ENCODE measurements at places on chromosomes 4 and X. TPM values are rescaled to one million over a fixed set of nuclear protein-coding genes. Genes with fewer than 3 reads are reported as not detected.
A peak's percentile ranks its signal among the peaks of the same experiment; 100 is the strongest.

DNA sequence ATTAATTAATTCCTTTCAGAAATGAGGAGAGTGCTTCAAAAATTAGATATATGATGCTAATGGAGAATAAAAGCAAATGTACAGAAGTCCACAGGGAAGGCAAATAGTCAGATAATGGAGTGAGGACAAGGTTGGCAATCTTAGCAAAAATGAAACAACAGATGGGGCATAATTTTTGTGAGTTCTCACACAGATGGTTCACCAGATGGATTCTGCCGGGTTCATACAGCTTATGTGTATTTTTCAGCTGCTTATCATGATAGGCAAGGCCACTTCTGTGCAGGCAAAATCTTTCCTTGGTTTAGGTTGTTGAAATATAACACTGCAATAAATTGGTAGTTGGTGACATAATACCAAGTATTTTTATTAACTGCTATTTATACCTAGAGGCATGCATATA lies 1539.0 kb upstream of the IGFBP7 start:
- no peak for DNase-seq

GRCh38 chr4:168849997-168850396 lies 160.1 kb downstream of the CBR4 start:
- no peak for DNase-seq

- no peak for DNase-seq
Observed at GRCh38 chr4:89077761-89078160, 20.8 kb upstream of the FAM13A start.

DNA sequence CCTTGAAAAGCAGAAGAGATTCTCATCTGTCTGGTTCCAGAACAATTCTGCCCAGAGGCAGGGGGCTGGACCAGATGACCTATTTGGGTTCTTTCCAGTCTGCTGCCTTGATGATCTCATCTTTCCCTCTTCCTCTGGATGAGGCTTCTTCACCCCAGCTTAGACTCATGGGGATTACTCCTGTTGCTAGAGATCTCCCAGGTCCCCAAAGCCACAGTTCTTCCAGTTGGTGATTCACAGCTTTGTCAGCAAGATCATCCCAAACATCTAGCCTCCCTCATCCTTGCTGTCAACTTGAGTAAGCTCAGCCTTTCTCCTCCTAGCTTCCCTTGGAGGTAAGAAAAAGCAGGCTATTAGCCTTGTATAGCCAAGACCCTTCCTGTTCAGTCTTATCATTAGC lies 64.2 kb upstream of the PJA1 start:
- no peak for DNase-seq

DNA sequence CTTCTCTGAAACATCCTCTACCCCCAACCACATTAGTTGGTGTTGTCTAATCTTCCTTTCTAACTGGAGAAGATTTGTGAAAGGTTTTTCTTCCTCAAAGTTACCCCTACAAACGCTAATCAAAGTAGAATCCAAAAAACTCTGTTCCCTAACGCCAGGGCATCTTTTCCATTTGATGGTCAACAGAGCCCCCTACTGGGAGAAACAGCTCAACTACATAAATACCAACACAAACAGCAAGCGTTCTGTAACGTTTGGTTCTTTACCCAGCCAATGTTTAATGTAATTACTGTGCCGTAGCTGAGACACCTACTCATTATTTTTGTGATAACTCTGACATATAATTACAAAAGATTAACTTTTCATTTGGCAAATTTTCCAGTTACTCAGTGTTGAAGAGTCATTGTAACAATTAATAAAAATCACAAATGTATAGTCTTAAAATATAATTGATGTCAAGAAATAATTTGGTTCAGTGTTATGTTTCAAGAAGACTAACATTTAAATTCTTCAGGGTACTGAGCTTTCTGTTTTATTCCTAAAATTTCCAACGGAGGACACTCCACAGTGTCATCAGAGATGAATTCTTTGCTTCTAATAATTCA lies 94.9 kb upstream of the TBC1D9 start:
- DNase-seq, result no peak

Gene BCOR
- total RNA-seq, result 19.0 TPM

GRCh38 chrX:54386314-54386713 lies 28.5 kb upstream of the WNK3 start:
- no peak for DNase-seq

DNA sequence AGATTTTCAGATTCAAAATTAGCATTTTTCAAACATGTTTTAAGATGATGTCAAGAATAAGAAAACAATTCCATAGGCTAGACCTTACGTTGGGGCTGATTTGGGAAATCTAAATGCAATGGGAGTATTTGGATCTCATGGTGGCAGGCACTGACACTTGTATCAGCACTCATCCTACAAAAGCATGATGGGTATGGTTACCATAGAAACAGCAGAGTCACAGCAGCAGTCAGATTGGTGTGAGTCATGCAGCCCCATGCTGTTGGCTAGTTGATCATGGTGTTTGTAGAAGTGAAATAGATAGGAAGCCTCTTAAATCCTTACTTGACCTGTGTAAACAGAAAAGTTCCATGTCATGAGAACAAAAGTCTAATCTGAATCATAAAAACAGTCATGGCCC lies 1637.3 kb upstream of the PABPC4L start:
- DNase-seq, result no peak

DNA sequence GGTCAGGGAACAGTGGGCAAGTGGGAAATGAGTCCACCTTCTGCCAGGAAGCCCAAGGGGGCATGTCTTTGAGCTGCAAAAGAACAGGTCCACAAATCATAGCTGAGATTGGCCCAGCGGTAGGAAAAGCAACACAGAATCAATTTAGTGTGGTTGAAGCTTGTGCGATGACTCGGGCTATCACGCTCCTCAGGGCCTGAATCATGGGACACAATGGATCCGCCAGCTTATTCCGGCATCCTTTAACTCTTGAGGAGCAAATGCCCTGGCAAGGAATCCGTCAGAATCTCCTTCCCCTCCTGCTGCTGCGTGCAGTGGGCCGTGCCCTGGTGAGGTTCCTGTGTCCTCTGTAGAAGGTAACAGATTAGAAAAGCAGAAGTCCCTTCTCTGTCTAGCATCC lies 98.0 kb downstream of the RELL1 start:
- DNase-seq, result no peak

DNA sequence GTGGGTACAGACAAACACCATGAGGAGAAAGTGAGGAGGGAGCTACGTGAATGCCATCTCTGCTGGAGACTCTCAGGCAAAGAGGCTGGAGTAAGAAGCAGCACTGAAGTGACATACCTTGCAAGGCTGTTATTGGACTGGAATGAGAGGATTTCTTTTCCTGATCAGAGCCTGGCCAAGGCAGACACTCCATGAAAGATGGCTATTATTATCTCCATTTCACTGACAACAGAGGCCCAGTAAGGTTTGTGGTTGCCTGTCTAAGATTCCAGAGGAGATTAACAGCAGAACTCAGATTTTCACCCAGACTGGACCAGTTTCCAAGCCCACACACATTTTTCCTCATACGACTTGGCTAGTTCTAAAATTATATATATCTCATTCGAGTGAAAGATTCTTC lies 162.0 kb upstream of the EOLA2 start:
- DNase-seq, result no peak

GRCh38 chrX:48509619-48510018 lies 827 bp downstream of the PORCN start:
- no peak for DNase-seq

DNA sequence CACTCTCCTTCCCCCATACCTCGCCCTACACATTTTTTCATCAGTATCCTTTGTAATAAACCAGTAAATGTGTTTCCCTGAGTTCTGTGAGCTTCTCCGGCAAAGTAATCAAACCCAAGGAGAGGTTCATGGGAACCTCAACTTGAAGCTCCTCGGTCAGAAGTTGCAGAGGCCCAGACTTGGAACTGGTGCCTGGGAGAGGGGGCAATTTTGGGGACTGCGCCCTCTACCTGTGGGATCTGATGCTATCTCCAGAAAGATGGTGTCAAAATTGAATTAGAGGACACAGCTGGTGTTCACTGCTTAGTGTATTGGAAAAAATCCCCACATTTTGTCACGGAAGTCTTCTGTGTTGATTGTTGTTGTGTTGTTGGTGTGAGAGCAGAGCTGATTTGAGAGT lies 70.6 kb downstream of the ATP11C start:
- no peak for DNase-seq

DNA sequence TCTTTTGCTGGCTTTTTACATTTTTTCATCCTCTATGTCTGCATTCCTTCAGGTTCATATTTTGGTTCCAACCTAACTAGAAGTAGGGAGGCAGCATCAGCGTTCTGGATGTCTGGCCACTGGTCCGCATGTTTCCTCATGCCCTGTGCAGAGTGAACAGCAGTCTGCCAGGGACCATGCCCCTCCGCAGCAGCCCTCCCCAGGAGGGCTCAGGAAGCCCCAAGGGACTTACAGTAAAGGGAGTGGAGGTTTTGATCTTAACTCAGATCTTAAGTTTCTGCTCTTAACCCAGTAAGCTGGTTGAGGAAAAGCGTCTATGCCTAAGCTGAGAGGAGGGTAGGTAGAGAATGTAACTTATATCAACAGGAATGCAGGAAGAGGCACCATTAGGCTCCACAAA lies 45.0 kb upstream of the LEF1 start:
- no peak for DNase-seq

- no peak for DNase-seq
Observed at GRCh38 chrX:151552743-151553142, 10.7 kb upstream of the PASD1 start.

Gene UGT2A3
- total RNA-seq, result not detected

DNA sequence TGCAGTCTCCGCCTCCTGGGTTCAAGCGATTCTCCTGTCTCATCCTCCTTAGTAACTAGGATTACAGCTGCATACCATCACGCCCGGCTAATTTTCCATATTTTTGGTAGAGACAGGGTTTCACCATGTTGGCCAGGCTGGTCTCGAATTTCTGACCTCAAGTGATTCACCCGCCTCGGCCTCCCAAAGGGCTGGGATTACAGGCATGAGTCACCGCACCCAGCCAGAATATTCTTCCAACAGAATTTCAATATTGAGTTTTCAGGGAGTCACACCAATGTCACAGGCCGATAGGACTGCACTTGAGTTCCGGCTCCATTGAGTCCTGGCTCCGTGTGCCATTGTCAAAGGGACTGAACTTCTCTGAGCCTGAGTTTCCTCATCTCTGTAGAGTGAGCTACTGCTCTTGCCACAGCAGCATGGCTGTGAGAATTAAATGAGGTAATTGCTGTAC lies 82.9 kb downstream of the CLCN4 start:
- DNase-seq, result peak; percentile 5

Gene AASDH
- 8.4 TPM for total RNA-seq

GRCh38 chr4:3412257-3413020 lies 29.3 kb upstream of the HGFAC start:
- peak; percentile 11 for DNase-seq

Gene LUZP4
- not detected for total RNA-seq

GRCh38 chrX:45758738-45759397 lies 558.2 kb upstream of the DIPK2B start:
- no peak for DNase-seq

GRCh38 chr4:62528874-62529273 lies 1328.7 kb downstream of the ADGRL3 start:
- DNase-seq, result no peak

DNA sequence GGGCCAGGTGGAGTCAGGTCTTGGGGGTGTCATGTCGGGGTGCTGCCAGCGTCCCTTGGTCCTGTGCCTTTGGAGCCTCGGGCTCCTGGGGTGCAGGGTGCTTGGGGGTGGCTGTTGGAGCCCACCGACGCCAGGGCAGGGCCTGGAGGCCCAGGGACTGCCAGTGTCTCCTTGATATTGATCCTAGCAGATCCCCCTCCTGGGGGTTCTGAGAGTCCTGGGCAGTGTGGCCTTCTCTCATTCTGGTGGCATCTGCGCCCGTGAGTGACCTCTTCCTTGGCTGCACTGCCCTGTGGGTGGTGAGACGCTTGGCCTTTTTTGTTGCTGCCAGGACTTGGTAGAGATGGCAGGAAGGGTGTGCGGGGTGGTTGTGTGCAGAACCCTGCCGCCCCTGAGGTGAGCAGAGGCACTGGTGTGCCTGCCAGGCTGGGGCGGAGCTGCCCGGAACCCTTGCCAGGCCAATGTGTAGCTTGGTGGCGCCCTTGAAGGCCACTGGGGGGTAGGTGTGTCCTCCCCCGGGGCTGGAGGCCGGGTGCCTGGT lies 7.0 kb downstream of the NAT8L start:
- no peak for DNase-seq

- no peak for DNase-seq
Observed at GRCh38 chr4:165518686-165519085, 139.9 kb downstream of the CPE start.

- no peak for DNase-seq
Observed at GRCh38 chr4:106738121-106738520, 298.0 kb downstream of the DKK2 start.

DNA sequence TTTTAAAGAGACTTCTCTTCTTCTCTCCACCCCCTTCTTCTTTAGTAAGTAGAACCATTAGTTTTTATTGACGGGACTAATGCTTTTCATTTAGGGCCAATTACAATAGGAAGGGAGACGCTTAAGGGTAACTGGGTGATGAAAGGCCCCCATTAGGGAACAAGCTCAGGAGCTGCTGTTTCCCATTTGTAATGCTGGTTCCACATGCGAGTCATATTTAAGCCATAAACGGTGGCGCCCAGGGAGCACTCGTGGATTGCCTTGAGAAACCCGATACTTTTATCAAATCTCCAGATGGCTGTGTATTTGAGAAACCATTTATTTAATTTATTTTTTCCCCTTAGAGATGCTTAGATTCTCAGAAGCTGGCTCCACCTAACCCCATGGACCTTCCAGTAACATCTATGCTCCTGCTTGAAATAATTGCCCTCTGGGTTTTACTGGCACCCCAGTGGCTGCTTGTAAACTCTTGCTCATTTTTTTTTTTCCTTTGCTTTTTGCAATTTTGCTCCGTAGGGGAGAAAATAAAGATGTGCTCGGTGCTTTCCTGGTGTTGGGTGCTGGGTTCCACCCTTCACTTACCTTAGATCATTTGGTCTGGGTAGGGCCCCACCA lies 124.2 kb upstream of the MSX1 start:
- no peak for DNase-seq

All from tibial nerve (tissue), 4 donors.